ENCODE measurements at places on chromosomes 6 and 20.

DNA sequence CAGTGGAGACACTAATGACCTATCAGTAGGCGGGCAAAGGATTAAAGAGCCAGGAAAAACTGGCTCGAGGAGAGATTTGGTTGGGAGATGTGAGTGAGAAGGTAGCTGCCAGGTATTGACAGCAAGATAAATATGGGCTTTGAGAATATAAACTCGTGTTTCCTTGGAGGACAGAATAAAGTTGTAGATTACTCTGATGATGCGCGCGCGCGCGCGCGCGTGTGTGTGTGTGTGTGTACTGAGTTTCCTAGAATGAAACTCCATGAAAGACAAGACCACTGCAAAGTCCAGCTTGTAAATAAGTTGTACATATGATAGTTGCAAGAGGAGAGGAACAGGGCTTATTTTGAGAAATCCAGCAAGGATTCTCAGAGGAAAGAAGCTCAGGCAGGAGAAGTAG, 13.3 kb upstream of the TREM2 start:
- no peak for DNase-seq

DNA sequence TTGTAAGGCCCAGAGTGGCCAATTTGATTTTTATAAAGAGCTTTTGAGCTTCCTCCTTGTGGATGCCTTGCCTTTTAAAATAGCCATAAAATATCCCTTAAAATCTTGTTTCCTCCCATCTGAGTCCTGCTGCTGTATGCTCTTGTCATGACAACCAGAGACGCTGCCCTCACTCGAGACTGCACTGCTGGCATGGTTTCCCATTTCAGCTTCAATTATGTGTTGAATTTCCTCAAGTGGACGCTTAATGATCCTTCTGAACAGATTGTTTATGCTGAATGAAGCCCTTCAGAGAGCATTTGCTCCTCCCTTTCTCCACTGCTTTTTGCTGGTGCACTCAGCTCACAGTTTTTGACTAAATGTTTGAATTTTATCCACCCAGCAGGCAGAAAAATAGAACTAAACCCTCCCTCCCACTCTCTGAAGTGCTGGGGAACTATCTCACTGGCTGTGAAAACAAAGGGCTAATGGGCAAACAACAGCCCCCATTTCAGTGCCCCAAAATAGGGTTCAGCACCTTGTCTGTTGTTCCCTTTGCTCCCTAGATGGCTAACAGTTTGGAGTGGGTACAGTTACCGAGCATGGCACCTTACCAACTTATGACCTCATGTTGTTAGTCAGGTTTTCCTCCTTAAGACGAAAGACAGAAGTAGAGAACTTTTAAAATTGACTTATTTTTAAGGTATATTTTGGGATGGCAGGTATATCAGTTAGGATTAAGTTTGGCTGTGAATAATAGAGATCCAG, 45.5 kb upstream of the RNF8 start:
- DNase-seq, result no peak

DNA sequence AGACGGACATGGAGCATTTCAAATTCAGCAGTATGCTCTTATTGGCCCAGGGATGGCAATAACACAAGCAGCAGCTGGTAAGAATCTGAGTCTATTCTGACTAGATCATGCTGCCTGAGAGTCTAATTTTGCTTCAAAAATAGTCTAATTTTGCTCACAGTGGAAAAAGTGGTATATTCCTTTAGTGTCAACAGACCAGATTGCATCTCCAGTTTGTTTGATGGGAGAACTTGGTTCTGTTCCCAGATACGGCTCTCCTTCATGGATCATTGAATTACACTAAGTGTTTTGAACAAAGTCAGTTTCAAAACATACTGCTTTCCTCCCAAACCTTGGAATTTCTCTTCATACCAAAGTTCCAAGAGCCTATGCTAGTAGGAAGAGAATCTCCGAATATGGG, 586.1 kb downstream of the RNF144B start:
- no peak for DNase-seq

GRCh38 chr6:46312654-46313053, 141.9 kb upstream of the ENPP5 start:
- DNase-seq, result no peak

DNA sequence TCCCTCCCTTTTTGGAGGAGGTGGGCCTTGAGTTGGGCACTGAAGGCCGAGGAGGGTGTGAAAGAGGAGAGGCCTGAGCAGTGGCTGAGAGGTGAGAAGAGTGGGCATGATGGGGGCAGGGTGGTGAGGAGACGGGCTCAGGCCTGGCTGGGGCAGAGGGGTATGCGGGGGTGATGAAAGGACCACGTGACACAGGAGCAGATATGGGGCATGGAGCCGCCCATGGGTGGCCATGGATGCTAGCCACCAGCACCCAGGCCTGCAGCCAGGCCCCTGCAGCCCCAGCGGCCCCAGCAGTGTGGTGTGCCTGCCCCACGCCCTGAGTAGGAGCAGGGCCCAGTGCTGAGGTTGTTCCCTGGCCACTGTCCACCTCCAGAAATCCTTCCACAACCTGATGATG, 26.5 kb downstream of the UQCC2 start:
- no peak for DNase-seq

- DNase-seq, result no peak
These were observed 121.7 kb upstream of the NXT1 start for GRCh38 chr20:23228912-23229311.

DNA sequence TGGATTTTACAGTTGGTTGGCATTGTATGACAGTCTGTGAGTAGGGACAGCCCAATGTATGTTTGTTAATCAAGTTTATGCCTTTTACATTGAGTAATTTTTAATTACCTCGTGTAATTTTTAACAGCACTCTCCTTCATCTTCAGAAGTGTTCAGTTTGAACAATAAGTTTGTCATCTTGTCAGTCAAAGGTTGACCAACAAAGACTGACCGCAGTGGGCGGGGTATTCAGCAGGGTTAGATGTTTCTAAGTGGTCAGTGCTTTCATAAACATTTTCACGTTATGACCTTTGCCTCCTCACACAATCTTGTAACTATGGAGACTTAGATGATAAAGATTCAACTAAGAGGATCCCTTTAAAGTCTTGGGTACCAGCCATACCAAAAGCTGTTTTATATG, 40.8 kb downstream of the GFRA4 start:
- no peak for DNase-seq

GRCh38 chr6:142011156-142011555, 121.6 kb upstream of the GJE1 start:
- no peak for DNase-seq

Data from activated CD8-positive, alpha-beta memory T cell treated with anti-CD3 and anti-CD28 coated beads for 4 hours (primary cell).